Stimulated activated CD8-positive, alpha-beta memory T cell treated with anti-CD3 and anti-CD28 coated beads, Interleukin-15, amount 100 ng/mL, for 4 hours (primary cell): ENCODE measurements at places on chromosomes 1 and 21.

DNA sequence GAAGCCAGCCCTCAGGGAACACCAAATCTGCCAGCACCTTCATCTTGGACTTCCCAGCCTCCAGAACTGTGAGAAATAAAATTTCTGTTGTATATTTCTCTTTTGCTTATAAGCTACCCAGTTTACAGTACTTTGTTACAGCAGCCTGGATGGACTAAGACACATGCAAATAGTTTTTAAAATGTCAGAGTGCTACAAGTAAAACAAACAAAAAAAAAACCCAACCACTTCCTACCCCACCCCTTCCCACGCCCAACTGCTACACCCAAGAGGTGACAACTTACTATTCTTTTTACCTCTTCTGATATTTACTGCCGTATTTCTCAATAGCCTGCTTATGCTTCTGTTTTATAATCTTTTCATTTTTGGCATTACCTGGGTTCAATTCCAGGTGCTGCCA, 8.6 kb upstream of the SPSB1 start:
- DNase-seq, result no peak

- no peak for DNase-seq
These were observed 40.7 kb downstream of the NME7 start for GRCh38 chr1:169326956-169327268.

- no peak for DNase-seq
These were observed 21.3 kb downstream of the RAB3B start for GRCh38 chr1:51969038-51969705.

- no peak for DNase-seq
These were observed 5.9 kb upstream of the PTPRF start for GRCh38 chr1:43524804-43525203.

- no peak for DNase-seq
These were observed 14.8 kb upstream of the PSMA5 start for GRCh38 chr1:109441069-109441468.

DNA sequence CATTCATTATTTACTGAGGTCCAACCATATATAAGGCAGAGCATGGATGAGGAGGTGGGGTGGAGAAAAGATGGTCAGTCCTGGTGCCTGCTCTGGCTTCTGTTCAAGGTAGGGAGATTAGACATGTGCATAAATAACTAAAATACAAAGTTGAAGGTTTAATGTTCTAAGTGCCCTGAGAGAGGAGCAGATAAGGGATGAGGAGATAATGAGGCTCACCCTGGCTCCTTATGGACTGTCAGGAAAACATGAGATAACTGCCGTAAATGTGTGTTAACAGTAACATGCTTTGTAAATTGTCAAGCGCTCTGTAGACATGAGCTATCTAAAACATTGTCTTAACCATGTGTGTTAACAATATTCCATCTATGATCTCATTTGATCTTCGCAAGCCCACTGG, 474.6 kb upstream of the USP24 start:
- DNase-seq, result no peak
